ENCODE measurements at places on chromosomes 16 and 17.

- no peak for DNase-seq
Measured at GRCh38 chr17:42313773-42314566, 25.7 kb downstream of the STAT5A start.

DNA sequence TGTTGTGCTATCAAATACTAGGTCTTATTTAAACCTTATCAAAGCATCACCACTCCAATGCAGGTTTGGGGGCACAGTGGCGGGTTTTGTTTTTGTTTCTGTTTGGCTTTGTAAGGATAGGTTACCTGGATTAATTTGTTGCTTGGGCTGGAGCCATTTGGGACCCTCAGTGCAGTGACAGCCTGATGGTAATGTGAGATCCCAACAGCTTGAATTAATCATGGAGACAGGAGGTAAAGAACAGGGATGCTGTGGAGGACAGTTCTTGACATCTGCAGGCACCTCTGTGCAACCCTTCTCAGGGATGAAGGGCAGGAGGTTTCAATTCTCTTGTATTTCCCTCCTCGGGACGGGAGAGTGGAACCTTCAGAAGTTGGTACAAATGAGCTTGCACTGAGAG is 40.5 kb downstream of the SHISA9 start:
- DNase-seq, result no peak

DNA sequence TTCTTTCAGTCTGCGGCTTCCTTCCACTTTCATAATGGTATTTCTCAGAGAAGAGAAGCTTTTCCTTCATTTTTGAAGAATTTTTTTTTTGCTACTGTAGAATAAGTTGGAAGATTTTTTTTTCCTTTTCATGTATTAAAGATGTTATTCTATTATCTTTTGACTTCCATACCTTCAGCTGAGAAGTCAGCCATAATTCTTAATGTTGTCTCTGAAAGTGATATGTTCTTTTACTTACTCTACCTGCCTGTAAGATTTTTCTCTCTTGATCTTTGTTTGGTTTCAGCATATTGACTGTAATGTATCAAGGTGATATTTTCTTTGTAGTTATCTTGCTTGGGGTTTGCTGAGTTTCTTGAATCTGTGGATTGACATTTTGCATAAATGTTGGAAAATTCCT is 143.5 kb upstream of the TOX3 start:
- no peak for DNase-seq

- DNase-seq, result no peak
Measured at GRCh38 chr17:53313746-53314145, 509.0 kb upstream of the KIF2B start.

- no peak for DNase-seq
Measured at GRCh38 chr17:53919356-53919755, 96.6 kb downstream of the KIF2B start.

- peak; percentile 44 for DNase-seq
Measured at GRCh38 chr17:40345994-40346764, 18.4 kb downstream of the GJD3 start.

GRCh38 chr16:48687421-48688038 is 77.5 kb upstream of the N4BP1 start:
- DNase-seq, result peak; percentile 28

- peak; percentile 38 for DNase-seq
Measured at GRCh38 chr17:27293359-27293897, 486 bp upstream of the WSB1 start.

- DNase-seq, result no peak
Measured at GRCh38 chr16:20744922-20745440, 3.4 kb upstream of the THUMPD1 start.

DNA sequence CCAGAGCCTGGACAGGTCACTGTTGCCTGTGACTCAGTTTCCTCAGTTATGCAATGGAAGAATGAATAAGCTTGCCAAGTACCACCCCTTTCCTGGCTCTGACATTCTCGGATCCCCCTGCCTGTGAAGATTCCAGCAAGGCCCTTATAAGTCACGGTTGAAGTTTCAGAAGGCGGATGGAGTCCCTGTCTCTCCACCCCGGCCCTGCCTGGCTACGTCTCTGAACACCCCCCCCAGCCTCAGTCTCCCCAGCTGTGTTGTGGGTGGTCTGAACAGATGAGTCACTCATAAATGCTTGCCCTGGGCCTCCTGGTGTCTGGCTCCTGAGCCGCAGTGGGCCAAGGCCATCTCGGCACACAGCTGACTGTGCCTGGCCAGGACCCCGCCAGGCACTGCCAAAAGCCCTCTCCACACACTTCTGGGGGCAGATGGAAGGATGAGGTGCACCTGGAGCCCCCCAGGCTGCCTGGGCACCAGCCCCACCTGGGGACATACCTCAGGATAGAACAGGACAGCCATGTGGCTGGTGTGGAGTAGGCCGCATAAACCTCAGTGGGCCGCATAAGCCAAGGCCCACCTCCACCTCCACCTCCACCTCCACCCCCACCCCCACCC is 15.4 kb downstream of the VASN start:
- no peak for DNase-seq

DNA sequence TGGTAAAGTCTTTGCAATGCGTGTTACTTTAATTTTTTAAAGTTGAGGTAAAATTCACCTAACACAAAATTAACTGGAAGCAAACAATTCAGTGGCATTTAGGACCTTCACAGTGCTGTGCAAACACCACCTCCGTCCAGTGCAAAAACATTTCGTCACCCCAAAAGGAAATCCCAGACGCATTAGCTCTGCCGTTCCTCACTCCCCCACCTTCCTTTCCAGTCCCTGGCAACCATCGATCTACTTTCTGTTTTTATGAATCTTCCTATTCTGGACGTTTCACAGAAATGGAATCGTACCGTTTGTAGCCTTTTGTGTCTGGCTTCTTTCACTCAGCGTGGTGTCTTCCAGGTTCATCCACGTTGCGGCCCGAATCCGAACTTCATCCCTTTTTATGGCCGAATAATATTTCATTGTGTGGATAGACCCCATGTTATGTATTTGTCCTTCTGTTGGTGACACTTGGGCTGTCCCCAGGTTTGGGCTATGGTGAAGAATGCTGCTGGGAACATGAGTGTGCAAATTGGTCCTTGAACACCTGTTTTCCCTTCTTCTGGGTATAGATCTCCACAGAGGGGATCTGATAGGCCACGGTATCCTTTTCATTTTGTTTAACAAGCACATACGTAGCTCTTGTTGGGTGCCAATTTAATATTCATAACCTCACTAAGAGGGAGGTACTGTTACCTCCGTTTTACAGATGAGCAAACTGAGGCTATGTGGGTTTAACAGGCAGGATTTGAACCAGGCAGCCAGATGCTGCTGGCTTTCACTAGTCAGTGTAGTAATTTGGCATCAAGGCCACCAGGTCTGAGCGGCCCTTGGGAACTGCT is 232.0 kb upstream of the GSE1 start:
- DNase-seq, result no peak

DNA sequence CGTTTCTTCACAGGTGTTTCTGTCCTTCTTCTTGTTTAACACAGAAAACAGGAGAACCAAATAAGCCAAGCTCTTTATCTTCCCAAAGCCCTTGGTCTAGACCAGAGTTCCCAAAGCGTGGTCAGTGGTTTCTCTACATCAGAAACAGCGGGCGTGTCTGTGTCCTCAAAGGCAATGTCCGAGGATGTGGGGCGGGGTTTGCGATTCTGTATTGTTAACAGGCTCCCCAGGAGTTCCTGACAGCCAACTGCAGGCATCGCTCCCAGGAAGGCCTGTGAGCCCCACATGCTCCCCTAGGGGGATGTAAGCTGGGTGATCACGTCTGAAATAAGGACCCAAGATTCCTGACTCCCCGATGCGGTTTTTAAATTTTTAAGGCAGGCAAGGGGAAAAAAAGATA is 28.4 kb upstream of the SLC25A19 start:
- DNase-seq, result no peak

DNA sequence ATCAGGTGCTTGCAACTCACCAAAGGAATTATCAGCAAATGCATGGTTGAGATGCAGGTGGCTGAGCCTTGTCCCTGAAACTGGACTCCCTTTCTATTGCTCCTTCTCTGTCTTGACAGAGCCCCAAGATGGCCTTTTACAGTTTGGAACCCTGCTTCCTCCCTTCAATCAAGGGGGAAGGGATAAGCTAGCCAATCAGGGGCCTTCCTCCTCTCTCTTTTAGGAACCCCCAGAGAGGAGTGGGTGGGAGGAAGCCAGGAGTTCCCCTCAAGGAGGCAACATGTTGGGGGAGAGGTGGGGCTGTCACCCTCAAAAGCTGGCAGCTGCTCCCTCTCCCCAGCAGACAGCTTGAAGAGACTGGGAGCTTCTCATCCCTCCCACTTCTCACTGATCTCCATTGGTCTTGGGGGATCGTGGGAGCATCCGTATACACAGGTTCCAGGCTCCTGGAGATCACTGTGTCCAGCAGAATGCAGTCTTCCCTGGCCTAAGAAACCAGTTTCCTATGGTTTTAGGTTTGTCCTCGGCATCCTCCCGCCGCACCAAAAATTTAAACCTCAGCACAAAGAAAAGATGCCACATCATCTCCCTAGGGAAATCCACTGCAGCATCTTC is 7.2 kb downstream of the RASL10B start:
- no peak for DNase-seq

- no peak for DNase-seq
Measured at GRCh38 chr17:79630126-79630525, 19.3 kb upstream of the RBFOX3 start.

- no peak for DNase-seq
Measured at GRCh38 chr17:12624211-12624610, 41.5 kb upstream of the MYOCD start.

DNA sequence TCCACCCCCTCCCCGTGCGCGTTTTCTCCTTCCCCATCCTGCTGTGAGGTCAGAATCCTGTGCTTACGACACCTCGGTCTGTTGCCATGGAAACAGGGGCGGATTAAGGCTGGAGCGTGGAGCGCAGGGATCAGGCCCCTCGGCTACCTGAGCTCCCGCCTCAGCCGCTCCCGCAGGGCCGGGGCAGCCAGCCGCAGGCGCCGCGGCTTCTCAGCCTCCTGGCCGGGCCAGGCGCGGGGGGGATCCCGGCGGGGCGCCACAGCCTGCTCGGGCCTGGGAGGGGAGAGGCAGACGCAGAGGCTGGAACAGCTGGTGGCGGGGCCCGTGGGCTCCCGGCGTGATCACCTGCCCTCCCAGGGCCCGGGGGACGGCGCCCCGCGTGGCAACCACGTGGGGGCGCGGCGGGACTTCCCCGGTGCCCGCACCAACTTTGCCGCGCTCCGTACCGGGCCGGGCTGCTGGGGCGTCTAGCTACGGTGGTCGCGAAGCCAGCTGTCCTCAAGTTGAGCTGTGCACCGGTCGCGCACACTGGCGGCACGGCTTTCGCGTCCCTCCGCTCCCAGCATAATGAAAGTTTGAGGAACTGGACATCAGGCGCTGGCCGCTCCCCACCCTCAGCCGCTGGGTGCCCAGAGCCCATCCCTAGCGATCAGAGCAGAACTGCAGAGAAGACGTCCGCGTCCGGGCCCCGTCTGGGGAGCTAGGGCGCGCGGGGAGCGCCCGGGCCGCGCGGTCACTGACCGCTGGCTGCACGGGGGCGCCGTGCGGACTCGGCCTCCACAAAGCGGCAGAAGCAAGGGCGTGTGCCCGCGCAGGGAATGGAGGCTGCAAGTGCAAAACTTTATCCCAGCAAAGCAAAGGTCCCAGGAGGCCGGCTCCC is 1.2 kb downstream of the RTN4RL1 start:
- no peak for DNase-seq

GRCh38 chr16:50613281-50613963 is 65.2 kb downstream of the NKD1 start:
- peak; percentile 51 for DNase-seq

GRCh38 chr17:75632863-75633485 is at the start of gene SMIM5:
TSS of gene SMIM5 (plus strand) at chr17:75633434. CDS start at chr17:75640202, 6,768 bp downstream.
- peak; percentile 93 for DNase-seq

DNA sequence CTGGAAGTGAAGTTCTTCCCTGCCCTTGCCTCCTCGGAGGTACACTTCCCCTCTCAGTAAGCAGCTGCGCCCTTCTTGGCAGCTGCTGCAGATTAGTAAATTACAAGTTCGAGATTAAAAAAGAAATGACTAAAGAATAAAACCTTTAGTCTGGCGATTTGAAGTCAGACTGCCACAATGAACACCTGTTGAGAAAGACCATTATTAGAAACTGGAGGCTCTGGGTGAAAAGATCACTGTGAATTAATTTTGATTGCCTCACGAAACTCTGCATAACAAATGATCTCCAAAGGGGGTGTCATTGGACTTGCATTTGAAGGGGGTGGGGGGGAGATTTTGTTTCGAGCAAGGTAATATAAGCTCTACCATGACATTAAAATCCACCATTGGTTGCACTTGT is 39.3 kb downstream of the SALL1 start:
- DNase-seq, result no peak

DNA sequence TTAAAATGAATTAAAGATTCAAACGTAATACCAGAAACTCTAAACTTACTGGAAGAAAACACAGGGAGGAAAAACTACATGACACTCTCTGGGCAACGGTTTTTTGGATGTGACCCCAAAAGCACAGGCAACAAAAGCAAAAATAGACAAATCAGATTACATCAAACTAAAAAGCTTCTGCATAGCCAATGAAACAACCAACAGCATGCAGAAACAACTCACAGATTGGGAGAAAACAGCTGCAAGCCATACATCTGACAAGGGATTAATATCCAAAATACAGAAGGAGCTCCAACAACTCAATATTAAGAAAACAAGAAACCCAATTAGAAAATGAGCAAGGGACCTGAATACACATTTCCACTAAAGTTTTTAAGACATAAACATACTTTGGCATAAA is 69.2 kb upstream of the ALOX12 start:
- DNase-seq, result no peak

- DNase-seq, result no peak
Measured at GRCh38 chr16:20089246-20089965, 15.7 kb upstream of the GPR139 start.

GRCh38 chr16:60107437-60107836 is 1373.3 kb upstream of the GOT2 start:
- DNase-seq, result peak; percentile 22

DNA sequence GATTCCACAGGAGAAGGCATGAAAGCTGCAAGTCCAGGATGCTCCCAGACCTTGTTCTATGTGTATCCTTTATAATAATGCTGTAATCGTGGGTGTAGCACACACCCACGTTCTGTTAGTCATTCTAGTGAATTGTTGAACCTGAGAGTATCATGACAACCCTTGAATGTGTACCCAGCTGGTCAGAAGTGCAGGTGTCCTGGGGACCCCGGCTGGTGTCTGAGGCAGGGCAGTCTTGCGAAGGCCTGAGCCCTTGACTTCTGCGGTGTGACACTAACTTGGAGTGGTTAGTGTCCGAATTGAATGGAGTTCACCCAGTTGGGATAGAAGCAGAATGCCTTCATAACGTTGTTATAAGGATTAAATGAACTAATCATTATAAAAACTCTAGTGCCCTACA is 218.0 kb upstream of the TNRC6C start:
- DNase-seq, result no peak

GRCh38 chr17:81427173-81428120 is 32.2 kb downstream of the BAHCC1 start:
- peak; percentile 66 for DNase-seq

GRCh38 chr16:80899809-80900592 is 95.6 kb upstream of the CDYL2 start:
- DNase-seq, result peak; percentile 89

GRCh38 chr16:19363740-19364139 is 53.9 kb upstream of the TMC5 start:
- no peak for DNase-seq

GRCh38 chr17:82388922-82389283 is 17.3 kb downstream of the UTS2R start:
- peak; percentile 15 for DNase-seq
